Heart left ventricle (tissue), 16 donors: ENCODE measurements at places on chromosomes 6 and 20. TPM values are rescaled to one million over a fixed set of nuclear protein-coding genes. Genes with fewer than 3 reads are reported as not detected.
A peak's percentile ranks its signal among the peaks of the same experiment; 100 is the strongest.

GRCh38 chr6:37731371-37731770 lies 33.7 kb upstream of the MDGA1 start:
- no peak for DNase-seq

DNA sequence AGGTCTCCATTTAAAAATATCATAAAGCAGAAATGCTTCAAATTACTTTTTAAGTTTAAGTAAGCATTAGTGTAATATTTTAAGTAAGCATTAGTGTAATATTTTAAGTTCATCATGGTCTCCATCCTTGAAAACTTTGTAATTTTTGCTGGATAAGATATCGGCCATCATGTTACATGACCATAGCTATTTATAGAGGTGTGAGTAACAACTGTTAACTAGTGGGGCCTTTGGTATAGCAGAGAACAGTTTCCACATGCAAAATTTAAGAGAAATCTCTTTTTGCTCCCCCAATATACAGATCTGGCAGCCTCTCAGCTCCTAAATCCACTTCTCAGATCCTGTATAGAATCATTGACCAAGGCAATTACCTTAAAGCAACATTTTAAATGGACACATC lies 468 bp downstream of the TRDN start:
- no peak for DNase-seq

DNA sequence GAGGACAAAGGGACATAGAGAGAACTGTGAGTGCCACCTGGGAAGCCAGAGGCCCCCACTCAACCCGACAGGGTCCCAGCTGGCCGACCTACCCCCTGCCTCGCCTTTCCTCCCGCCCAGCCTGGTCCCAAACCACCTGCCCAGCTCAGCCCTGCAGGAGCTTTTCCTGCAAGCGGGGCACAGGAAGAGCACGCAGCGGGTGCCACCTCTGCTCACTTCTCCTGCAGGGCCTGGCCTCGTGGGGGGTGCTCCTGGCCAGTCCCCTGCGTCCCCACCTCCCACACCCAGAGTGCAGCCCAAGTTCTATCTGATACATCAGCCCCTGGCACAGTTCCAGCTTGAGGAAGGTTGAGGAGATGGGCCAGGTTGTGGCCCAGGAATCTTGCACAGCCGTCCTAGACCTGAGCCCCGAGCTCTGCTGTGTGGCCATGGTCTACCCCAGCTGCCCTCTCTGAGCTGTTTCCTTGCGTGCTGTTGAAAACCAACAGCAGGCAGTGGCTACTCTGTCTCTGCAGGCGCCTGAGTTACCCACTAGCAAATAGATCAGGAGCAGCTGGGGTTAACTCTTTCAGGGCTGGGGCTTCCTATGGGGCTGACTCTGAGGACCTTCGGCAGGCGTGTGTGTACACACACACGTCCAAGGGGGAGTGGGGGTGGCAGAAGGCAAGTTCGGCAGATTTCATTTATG lies 1.7 kb downstream of the NECAB3 start:
- DNase-seq, result no peak

- peak; percentile 55 for DNase-seq
Observed at GRCh38 chr6:89999154-89999553, 104.9 kb downstream of the GJA10 start.

- DNase-seq, result no peak
Observed at GRCh38 chr6:159061805-159062563, 17.2 kb upstream of the TAGAP start.

DNA sequence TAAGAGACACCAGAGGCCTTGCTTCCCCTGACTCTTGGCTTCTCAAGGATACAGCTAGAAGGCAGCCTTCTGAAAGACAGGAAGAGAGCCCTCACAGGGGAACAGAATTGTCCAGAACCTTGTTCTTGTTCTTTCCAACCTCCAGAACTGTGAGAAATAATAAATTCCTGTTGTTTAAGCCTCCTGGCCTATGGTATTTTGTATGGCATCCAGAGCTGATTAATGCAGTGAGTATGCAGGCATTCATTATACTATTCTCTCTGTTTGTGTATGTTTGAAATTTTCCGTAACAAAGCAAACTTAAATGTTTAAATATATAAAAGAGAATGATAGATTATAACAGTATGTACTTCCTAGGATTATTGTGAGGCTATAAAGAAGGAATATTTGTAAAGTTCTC lies 903.4 kb upstream of the FLRT3 start:
- no peak for DNase-seq

GRCh38 chr6:52704060-52704459 lies 33.1 kb downstream of the TMEM14A start:
- no peak for DNase-seq

DNA sequence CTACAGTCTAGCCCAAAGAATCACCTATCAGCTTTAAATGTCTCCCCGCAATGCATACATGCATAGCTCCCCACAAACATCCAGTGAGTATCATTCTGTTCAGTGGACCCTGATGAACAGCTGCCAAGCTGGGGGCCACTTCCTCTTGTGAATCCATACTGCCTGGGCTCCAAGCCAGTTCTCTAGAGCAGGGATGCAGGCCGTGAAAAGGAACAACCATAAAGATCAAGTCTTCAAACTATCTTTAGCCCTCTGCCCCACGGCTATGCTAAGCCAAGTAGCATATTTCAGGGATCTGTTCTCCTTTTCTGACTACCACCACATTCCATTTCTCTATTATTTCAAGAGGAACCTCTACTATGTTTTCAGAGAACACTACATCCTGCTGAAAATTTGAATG lies 191.7 kb upstream of the BTBD3 start:
- DNase-seq, result no peak

- DNase-seq, result no peak
Observed at GRCh38 chr6:105431226-105431625, 28.3 kb upstream of the PREP start.

Gene MTFR2
- not detected for total RNA-seq

Gene SLC17A1
- not detected for total RNA-seq

Gene ERVFRD-1
- not detected for total RNA-seq

Gene TFAP2D
- total RNA-seq, result not detected
